Brain (organoid and tissue), 16 donors: ENCODE measurements at places on chromosomes 4 and X.

DNA sequence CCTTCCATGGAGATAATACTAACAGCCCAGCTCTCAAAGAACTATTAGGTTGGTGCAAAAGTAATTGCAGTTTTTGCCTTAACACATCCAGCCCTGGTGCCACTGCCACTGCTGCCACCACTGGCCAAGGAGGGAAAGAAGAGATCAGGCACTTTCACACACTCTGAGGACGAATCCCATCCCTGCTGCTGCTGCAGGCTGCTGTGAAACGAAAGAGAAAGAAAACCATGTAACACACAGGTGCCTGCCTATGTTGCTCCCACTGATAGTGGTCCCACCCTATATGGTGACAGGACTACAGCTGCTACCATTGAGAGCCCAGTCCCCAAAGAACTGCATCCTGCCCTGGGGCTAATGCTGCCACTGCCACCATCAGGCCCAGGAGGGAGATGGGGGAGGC lies 35.1 kb downstream of the TMLHE start:
- DNase-seq = no peak

DNA sequence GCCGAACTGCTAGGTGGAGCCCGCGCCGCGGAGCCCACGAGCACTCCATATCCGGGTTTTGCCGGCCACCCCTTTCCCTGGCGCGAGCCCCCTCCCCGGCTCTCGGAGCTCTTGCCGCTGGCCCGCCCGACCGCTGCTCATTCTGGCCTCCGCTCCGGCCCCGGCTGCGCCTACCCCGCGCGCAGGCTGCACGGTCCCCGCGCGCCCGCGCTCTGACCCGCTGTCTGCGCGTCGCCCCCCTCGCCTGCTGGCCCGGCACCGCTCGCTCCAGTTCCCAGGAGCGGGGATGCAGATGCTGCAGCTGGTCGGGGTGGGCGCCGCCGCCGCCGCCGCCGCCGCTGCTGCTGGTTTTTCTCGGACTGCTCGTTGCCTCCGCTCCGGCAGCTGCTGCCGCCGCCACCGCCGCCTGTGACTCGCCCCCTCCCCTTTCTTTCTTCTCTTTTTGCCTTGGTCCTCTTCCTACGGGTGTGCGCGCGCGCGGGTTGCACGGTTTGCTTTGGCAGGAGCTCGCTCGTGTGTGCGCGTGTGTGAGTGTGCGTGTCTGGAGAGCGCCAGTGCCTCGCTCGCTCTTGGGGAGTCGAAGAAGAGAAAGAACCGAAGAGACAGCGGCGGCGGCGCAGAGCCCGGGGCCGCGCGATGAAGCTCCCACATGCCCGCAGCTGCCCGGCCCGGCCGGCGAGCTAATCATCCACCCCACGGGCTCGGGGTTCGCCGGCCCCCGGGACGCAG lies at the start of gene ADGRL3:
TSS of gene ADGRL3 (plus strand) at position 140 of the 729 bp plus-strand sequence.
- peak; percentile 93 for DNase-seq

DNA sequence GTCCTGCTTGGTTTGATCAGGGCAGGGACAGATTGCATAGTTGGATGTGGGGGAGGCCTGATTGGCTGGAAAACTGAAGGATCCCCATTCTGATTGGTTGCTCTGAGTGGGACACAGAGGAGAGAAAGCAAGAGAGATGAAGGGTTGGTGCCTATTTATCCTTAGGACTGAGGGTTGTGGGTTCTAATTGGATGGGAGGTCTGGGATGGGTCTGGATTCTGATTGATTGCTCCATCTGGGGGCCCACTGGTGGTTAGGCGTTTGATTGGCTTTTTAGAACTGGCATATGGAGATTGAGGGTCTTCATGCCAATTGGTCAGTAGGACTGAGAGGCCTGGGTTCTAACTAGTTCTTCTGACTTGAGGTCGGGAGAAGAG lies 644 bp upstream of the EBP start:
- peak; percentile 65 for DNase-seq

DNA sequence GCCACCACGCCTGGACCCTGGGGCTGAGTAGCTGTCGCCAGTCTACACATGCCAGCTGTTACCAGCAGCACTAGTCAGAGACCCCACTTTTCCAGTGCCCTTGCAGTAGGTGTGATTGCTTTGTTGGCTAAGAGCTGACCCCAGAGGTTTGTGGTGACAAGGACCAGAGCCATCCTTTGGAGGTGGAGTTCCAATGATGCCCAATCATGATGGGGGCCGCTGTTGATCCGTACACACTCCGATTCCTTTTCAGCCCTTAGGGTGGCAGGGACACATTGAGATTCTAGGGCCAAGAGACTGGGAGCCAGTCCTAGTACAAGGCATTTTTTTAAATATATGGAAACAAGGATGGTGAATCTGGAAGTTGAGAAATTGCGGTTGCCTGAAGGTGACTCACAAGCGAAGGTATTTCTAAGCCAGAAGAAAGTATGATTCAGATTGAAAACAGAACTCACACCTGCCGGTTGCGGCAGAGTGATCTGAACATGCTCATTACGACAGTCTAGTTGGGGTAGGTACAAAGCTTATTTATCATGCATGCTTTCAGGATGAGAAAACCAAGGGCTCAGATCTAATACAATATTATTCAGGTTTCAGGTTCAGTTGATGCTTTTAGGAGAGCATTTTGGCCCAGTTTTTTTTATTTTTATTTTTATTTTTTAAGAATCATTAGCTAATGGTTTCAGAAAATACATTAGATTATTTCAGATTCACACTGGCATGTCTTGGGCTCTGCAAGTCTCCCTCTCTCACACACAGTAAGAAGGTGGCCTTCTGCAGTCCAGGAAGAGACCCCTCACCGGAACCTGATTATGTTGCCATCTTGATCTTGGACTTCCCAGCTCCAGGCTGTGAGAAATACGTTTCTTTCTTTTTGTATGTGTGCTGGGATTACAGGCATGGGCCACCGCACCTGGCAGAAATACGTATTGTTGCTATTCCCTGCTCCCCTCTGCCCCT lies 43.4 kb downstream of the SHROOM2 start:
- no peak for DNase-seq

DNA sequence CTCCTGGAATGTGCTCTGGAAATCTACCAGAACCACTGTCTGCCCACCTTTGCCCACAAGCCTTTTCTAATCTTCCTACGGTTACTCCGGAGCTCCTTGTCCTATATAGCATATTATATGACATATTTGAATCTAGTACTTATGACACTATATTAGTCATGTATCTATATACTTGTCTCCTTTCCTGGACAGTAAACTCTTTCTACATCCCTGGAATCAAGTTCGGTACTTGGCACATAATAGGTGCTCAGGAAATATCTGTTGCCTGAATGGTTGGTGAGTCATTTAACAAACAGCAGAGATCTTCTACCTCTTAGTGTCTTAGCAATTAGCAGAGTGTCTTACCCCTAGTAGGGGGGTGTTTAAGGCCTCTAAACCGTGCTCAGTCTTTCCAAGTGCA lies 123.6 kb downstream of the RELL1 start:
- no peak for DNase-seq

- DNase-seq = peak; percentile 18
Observed at GRCh38 chr4:152784490-152785350, 5.0 kb downstream of the ARFIP1 start.

DNA sequence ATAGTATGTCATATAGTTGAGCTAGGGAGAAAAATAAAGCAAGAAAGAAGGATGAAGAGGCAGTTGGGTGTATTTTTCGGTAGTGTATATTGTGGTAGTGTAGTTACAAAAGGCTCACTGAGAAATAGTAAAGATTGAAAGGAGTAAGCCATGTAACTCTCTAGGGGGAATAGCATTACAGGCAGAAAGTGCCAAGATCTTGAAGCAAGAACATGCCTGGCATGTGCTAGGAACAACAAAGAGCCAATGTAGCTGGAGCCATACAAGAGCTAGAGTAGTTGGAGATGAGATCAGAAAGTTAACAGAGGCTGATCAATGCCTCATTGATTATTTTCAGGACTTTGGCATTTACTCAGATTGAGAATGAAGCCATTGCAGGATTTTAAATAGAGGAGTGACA lies 3.0 kb downstream of the ABCE1 start:
- no peak for DNase-seq

- DNase-seq = no peak
Observed at GRCh38 chr4:53185869-53186585, 179.8 kb downstream of the SCFD2 start.

DNA sequence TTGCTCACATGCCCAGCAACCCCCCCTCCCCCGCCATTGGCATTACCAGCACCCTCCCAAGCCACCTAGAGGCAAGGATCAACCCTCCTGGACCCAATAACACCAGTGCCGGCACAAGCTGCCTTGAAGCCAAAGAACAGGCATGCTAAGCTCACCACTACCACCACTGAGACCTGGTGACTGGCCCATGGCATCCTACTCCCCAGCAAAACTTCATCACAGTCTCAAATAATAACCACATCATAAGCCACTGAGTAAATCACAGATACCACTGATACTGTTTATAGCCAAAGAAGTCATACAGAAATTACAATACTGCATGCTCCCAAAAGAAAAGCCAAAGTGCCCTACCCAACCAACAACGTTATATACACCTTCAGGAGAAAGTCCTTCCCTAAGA lies 73.6 kb upstream of the RPL34 start:
- no peak for DNase-seq

DNA sequence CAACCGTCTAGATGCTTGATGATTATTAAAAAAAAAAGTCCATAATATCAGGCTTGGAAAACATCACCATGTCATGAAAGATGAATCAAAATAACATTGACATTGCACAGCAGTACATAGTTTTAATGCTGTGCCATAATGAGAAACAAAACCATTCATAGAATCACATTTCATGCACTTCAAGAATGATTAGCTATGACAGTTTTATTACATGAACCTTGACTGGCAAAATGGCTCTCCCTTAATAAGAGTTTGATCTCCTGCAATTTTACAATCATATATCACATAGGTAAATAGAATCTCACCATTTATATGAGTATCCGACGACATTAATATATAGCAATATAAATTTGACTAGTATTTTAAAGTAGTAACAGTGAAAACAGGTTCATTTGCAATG lies 49.8 kb downstream of the TECRL start:
- DNase-seq = peak; percentile 9

DNA sequence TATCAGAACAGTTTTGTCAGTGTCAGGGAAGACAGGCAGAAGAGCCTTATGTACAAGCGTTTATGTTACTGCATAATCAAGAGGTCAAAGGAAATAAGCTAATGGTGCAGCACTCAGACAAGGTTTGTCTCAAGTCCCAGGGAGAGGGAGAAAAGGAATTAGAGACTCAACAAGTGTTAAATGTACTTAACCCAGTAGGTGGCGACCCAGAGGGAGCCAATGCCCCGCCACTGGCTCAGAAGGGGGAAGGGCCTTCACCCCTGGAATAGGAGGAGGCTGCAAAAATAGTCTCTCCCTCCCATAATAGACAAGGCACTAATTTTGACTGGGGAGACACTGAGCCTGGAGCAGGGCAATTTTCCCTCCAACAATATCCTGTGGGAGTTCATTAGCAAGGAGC lies 14.1 kb upstream of the PAPSS1 start:
- DNase-seq = no peak

DNA sequence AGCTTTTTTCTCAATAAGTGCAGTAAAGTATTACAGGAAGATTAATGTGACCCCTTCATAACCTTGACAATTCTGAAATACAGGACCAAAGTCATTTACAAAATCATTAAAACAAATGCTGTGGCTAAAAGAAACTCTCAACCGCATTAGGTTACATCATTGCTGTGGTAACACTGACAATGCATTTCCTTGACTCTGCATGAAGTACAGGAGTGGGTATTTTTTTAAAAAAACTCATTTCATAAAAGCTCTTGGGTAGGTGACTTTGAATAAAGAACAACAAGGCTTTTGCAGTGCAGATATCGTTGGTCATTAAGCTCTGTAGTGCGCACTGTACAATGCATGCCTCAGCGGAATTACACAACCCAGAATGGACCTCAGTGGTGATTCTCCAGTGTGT lies 23.4 kb upstream of the XK start:
- no peak for DNase-seq

- no peak for DNase-seq
Observed at GRCh38 chr4:24675721-24676389, 91.5 kb upstream of the DHX15 start.

DNA sequence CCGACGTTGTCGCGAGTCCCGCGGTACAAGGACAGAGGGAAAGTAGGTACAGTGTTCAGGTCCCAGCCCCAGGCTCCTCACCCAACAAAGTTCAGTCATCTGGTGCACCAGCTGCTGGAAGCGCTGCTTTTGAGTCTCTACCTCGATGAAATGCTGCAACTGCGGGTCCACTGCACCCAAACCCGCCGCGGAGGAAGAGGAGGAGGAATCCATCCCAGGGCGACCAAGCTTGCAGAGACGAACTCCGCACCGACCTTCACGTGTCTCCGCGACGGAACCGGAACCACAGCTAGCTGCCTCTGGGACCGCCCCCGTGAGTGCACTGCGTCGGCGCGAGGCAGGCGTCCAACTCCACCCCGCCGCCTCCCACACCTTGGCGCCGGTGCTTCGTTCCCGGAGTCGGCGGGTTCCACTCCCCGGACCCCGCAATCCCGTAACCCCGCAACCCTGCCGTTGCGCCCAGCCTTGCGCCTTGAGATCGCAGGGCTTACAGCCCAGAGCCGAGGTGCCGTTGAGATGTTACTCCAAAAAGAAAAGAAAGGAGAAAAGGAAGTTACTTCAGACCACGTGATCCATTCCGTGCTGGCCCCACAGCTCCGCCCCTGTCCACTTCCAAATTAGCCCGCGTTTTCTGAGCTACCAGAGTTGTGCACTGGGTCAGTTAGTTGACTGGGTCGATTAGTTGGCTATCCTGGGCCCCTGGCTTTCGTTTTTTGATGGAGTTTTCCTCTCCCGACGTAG lies at the start of gene TIMM8A:
TSS of gene TIMM8A (minus strand) at position 291 of the 741 bp plus-strand sequence. CDS start at position 213, 78 bp downstream.
- peak; percentile 77 for DNase-seq

DNA sequence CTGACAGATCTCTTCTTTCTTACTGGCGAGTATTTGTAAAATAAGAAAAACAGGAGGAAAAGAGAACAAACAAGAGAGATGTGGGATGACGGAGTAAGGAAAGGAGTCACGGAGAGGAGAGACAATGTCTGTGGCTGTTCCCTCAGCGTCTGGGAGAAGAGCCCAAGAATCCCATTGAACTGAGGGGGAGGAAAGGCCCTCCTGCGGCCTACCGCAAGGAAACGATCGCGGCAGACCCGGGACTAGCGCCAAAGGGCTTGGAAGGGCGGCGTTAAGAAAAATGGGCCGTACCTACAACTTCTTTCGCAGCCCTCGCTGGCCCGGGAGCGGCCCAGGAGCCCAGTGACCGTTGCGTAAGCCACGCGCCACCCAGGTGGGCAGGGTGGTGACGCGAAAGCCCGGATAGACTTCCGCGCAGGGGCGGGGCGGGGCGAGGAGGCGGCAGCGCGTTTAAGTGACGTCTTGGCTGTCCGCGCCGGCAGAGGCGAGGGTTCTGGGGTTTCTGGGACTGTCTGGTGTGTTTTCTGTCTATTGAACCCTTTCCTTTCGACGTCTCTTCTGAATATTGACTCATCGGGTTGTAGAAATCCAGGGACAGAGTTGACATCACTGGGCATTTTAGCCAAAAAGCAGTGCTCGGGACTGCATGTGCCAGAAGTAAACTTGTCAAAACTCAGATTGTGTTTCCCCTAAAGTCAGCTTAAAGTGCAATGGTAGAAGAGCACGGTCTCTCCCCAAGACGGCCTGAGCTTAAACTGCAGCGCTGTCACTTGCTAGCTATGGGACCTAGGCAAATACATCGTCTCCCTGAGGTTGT lies at the start of gene SLC9B1:
TSS of gene SLC9B1 (minus strand) at position 398 of the 817 bp plus-strand sequence. CDS start 27,994 bp downstream, outside the sequence.
- DNase-seq = peak; percentile 92

GRCh38 chr4:100494166-100494565 lies 23.7 kb downstream of the EMCN start:
- no peak for DNase-seq
